ENCODE measurements at places on chromosomes 6 and 20. TPM values are rescaled to one million over a fixed set of nuclear protein-coding genes. Genes with fewer than 3 reads are reported as not detected.

Gene HLA-DMB
- total RNA-seq: 1.7 TPM

Gene TMEM244
- not detected for total RNA-seq

Gene ZNF165
- 0.93 TPM for total RNA-seq

Gene NMBR
- total RNA-seq: not detected

Gene C20orf202
- not detected for total RNA-seq

Gene MCCD1
- not detected for total RNA-seq

Gene F13A1
- not detected for total RNA-seq

Gene PPIL4
- 13.6 TPM for total RNA-seq

Gene EEF1A2
- total RNA-seq: 177 TPM

Gene GINM1
- 26.7 TPM for total RNA-seq

Gene C6orf132
- 1.1 TPM for total RNA-seq

Gene DEFB121
- not detected for total RNA-seq

Gene IL20RA
- 0.02 TPM for total RNA-seq

Gene NRSN1
- total RNA-seq: not detected

Gene COL21A1
- 1.4 TPM for total RNA-seq

Gene SLC22A16
- not detected for total RNA-seq

Gene RFX6
- not detected for total RNA-seq

Gene ZFP57
- not detected for total RNA-seq

Gene MEP1A
- not detected for total RNA-seq

Gene NFKBIE
- total RNA-seq: 12.2 TPM

Gene CCN2
- 39.7 TPM for total RNA-seq

Gene THEMIS
- not detected for total RNA-seq

Gene GGTLC1
- not detected for total RNA-seq

Gene RIPOR3
- total RNA-seq: not detected

Gene FAM210B
- 12.4 TPM for total RNA-seq

Gene RAD21L1
- not detected for total RNA-seq

Gene SLC35F1
- not detected for total RNA-seq

Gene BMP7
- 0.57 TPM for total RNA-seq

Gene SNAP25
- 22.0 TPM for total RNA-seq

Gene VSTM2L
- total RNA-seq: 7.1 TPM

Gene NKAIN2
- total RNA-seq: not detected

Gene TINAG
- not detected for total RNA-seq

Gene EPPIN
- not detected for total RNA-seq

Gene C20orf141
- total RNA-seq: 0.60 TPM

Gene ID1
- total RNA-seq: 235 TPM

Gene PLCB4
- 15.2 TPM for total RNA-seq

Gene RBBP8NL
- total RNA-seq: not detected

Gene ANKEF1
- total RNA-seq: 8.7 TPM

Gene MAP7
- 38.0 TPM for total RNA-seq

Gene HLA-C
- total RNA-seq: 54.1 TPM

Gene SAMD5
- total RNA-seq: 1.1 TPM

Gene CD93
- not detected for total RNA-seq

Gene MUC22
- total RNA-seq: 0.01 TPM

Gene GLP1R
- not detected for total RNA-seq

Gene CEP162
- 2.2 TPM for total RNA-seq

Gene PTCRA
- not detected for total RNA-seq

Data from A549 treated with DMSO at 1 μM for 4 hours (cell line).